ENCODE measurements at places on chromosomes 6 and 20.
A peak's percentile ranks its signal among the peaks of the same experiment; 100 is the strongest.

DNA sequence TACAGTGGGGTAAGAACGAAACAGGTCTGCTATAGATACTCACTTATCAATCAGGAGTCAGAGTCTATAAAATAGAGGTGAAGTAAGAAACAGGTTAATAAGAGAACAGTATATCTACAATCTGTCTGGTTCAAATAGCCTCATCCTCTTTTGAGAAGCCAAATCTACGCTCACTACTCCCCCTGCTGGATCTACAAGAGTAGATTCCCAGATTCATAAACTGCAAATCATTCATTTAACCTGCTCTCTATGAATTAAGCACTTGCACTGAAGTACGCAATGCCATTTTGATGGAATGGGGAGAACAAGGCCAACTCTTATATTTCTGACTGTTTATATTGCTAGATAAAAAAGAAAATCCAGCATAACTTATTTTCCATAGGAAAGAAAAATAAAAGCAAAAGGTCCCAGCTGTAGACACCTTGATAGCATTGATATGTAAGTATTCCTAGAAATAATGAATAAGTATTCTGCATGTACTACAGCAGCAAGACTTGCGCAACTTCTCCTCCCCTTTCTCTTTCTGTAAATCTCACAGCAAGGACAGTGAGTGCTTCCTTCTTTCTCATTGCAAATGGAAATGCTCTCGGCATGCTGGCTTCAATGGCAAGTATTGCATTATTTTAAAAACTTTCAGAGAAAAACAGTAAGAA, 92.3 kb downstream of the RFX6 start:
- no peak for DNase-seq

DNA sequence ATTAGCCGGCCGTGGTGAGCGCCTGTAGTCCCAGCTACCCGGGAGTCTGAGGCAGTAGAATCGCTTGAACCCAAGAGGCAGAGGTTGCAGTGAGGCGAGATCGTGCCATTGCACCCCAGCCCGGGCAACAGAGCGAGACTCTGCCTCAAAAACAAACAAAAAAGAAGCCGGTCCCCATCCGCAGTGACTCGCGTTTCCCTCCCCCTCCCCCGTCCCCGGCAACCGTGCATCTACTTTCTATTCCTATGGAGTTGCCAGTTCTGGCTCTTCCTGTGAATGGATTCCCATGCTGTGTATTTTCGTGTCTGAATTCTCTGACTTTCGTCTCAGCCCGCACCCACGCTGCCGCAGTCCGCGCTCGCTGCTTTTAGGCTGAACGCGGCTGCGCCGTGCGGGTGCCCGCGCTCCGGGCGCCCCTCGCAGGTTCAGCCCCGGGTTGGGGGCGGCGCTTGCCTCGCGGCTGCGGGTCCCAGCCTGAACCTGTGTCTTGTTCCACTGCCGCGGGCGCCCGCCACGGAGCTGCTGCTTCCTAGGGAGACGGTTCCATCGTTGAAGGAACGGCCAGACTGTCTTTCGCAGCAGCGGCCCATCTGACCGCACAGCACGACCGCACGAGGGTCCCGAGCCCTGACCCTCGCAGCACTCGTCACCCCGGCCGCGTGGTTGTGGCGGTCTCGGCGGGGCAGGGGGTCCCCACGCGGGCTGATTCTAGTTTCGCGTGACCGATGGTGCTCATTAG, 1.1 kb upstream of the MRGBP start:
- peak; percentile 58 for DNase-seq

GRCh38 chr6:24257282-24257681, 100.6 kb downstream of the DCDC2 start:
- no peak for DNase-seq

DNA sequence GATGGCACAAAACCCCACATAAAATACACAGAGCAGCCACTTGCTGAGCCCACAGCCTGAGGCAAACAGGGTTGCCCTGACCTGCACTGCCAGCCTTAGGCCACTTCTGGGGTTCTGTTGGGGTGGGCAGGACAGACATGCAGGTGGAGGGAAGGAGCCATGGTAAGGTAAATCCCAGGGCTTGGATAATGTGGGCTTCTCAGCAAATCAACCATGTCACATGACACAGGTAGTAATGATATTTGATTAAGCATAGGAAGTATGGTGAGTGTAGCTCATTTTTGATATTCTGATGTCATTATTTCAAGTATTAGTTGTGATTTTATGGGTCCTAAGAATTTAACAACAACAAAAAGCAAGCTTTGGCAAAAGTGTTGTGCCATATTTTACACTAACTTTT, 124.6 kb downstream of the FOXA2 start:
- DNase-seq, result no peak

DNA sequence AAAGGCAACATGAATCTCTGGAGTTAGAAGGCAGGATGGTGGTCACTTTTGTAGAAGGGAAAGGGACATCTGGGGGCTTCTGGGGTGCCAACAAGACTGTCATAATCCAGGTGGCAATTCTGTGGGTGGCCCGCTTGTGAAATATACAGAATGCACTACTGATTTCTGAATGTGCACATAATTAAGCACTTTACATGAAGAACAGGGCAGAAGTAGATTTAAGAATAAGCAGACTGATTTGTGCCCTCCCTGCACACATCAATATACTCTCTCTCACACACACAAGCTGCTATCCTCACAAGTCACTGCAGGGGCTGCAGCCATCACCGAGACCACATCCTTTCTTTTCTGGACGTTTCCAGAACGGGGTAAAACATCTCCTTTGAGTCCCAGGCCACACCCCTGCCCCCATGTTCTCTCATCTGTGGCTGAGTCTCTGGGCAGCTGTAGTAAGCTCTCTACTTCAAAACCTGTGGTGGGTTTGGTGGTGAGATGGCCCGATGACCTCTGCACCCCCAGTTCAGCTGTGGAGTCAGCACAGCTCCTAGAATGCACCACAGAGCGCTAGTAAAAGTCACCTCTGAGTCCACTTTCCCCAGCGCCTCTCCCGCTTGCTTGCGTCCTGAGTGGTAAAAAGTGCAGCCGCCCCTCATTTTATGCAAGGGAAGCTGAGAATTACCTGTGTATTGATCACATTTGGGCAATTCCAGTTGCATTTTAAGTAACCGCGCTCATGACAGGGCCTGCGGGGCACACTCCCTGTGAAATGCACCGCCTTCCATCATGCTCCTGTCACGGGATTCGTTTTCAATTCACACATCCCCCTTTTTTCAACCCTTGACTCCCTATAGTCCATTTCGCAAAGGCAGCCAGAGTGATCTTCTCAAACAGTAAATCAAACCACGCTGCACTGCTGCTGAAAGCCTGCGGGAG, 115.5 kb downstream of the NFATC2 start:
- DNase-seq, result no peak

DNA sequence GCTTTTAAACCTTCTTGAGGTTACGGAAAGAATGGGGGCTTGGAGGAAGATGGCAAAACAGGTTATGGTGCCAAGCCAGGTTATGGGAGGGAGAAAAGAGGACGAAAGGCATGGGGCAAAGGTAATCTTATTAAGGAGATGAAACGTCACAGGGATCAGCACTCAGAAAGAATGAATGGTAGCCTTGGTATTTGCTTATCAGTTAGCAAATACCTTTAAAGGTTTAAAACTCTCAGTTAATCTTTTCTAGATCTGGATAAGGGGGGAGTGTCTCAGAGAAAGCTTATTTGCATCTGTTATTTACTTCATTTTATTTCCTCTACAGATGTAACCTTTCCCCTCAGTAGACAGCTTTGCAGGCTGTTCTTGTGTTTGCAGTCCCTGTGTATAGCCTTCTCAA, 55.5 kb upstream of the EEF1E1 start:
- DNase-seq, result no peak

GRCh38 chr20:10004900-10005299, 29.9 kb upstream of the ANKEF1 start:
- DNase-seq, result no peak

- DNase-seq, result no peak
Observed at GRCh38 chr6:129744201-129744879, 34.4 kb upstream of the ARHGAP18 start.

- no peak for DNase-seq
Observed at GRCh38 chr20:53448426-53448825, 145.2 kb downstream of the ZNF217 start.

GRCh38 chr20:36876473-36876833, 515 bp downstream of the TLDC2 start:
- no peak for DNase-seq

DNA sequence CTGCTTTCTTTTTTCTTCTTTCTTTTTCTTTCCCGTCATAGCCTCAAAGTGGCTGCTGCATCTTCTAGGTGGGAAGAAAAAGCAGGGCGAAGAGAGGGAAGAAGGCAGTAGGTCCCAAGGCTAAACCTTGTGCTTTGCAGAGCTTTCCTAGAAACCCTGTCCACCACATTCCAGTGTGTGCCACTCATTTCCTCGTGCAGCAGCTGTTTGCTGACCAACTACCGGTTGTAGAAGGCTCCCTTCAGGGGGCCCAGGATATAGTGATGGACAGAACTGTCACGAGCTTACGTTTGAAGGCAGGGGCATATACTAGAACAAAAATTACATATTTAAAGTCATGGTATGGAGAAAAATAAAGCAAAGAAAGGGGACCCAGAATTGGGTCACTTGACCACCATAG, 103.0 kb downstream of the SASH1 start:
- no peak for DNase-seq

DNA sequence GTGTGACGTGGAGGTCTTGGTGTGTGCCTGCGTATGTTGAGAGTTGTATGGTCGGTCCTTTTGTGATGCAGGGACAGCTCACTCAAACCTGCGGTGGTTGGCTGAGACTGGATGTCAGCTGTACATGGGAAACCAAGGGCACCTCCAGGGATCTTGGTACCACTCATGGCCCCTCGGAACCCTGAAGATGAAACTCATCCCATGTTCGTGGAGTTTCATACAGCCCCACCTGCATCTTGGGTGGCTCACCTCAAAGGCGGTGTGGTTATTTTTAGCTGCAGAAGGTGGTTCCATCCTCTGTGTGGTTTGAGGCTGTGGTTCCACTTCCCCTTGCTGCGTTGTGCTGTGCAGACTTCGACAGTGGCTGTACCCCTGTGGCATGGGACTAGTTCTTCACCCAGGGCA, 52.6 kb upstream of the SLC22A1 start:
- DNase-seq, result no peak

DNA sequence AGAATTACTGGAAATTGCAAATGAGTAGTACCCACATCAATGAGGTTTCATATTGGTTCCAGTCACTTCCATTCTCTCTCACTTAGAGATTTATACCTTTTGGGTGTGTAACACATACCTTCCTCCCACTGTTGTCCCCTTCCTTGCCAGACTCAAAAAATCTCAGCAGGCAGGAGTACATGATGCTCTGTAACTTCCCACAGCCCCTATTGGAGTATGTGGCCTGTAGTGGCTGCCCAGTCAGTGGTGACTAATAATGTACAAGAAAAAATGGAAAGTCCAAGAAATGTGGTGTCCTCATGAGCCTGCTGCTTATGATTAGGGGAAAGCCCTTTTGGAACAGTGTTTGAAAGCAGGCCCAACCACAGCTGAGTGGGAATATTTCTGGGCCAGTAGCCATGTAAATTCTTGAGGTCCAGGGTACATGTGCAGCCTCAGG, 312.0 kb downstream of the ZFAND3 start:
- no peak for DNase-seq

- no peak for DNase-seq
Observed at GRCh38 chr20:13671512-13671911, 32.8 kb upstream of the TASP1 start.

- DNase-seq, result no peak
Observed at GRCh38 chr20:39462416-39462945, 500.3 kb downstream of the DHX35 start.

DNA sequence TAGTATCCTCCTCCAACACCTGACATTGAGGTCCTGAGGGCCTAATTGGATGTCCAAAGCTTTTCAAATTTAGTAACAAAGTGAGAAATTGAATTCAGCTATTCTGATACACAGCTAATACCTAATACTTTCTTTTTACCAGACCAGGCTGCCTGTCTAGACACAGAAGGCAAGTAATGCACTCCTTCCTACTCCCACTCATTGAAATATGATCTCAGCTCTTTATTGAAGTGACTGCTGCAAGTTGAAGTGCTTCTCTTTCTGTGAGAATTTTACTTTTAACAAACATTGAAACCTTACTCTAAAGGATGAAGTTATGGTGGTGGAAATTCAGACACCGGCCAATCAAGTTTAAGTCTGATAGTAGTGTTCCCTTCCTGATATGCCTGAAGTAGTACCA, 90.8 kb upstream of the OGFRL1 start:
- no peak for DNase-seq

DNA sequence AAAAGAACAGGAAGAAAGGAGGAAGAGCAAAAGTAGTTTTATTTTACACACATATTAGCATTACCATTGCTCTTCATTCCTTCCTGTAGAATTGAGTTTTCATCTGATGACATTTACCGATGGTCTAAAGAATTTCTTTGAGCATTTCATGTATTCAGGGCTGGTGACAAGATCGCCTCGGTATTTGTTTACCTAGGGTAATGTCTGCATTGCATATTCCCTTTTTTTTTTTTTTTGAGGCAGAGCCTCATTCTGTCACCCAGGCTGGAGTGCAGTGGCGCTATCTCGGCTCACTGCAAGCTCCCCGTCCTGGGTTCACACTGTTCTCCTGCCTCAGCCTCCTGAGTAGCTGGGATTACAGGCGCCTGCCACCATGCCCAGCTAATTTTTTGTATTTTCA, 19.3 kb downstream of the RAB22A start:
- no peak for DNase-seq

- DNase-seq, result no peak
Observed at GRCh38 chr6:40398810-40399477, 188.2 kb downstream of the LRFN2 start.

- no peak for DNase-seq
Observed at GRCh38 chr6:11648889-11649288, 111.3 kb downstream of the TMEM170B start.

GRCh38 chr6:72647489-72647888, 25.6 kb downstream of the KCNQ5 start:
- DNase-seq, result no peak

DNA sequence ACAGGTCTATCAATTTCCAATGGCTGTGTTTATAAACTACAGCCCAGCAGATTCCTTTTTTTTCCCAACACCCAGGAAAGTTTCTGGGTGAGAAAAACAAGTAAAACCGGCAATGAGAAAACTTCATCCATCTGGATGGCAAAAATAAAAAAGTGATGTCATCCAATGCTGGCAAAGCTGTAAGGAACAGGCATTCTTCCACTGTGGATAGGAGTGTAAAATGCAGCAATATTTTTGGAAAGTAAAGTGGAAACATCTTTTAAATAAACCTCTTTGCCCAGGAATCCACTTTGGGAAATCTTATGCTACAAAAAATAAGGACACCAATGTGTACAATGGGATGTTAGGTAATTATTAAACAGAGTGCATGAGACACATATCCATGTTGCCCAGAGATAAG, 102.1 kb upstream of the NT5E start:
- DNase-seq, result no peak

- no peak for DNase-seq
Observed at GRCh38 chr6:111185954-111186353, 98.7 kb downstream of the SLC16A10 start.

DNA sequence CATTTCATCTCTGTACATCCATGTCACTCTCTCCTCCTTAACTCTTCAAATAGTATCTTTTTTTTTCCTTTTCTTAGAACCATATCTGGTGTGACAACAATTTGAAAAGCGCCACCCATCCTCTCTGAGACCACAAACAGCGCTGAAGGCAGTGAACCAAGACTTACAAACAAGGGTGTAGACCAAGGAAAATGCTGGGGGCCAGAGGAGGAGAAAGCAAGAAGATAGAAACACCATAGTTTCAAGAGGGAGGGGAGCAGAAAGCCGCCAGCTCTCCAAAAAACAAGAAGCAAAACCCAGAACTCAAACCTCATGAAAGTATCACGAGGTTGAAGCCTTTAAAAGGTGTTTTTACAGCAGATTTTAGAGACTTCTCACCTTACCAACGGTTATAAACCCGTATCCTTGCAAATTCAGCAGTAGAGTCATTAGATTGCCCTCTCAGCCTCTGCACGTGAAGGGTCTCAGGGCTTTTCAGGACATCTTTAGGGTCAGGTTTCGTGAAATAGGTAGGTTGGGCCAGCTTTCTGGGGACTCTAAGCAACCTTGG, 13.3 kb upstream of the RIPOR2 start:
- peak; percentile 37 for DNase-seq

Measured in activated CD4-positive, alpha-beta T cell treated with anti-CD3 and anti-CD28 coated beads, Interleukin-2, amount 50 U/mL, for 1 hour (primary cell).